ENCODE measurements at places on chromosomes 2 and 18.

DNA sequence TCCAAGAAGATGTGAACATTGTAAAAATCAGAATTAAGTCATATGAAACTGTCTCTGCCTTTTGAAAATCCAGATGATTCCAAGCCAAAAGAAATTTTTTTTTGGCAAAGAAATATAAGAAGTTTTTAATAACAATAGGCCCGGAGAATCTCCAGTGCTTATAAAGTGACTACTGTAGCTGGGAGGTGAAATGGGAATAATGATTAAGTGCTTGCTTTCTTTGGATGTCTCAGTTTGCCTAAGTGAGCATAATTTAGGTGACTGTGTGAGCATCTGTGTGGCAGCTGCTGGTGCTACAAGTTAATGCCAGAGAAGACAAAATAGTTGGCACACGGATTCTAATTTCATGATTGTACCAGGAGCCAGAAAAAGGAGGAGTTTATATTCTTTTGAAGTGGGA lies 185.0 kb downstream of the LTBP1 start:
- DNase-seq: no peak

DNA sequence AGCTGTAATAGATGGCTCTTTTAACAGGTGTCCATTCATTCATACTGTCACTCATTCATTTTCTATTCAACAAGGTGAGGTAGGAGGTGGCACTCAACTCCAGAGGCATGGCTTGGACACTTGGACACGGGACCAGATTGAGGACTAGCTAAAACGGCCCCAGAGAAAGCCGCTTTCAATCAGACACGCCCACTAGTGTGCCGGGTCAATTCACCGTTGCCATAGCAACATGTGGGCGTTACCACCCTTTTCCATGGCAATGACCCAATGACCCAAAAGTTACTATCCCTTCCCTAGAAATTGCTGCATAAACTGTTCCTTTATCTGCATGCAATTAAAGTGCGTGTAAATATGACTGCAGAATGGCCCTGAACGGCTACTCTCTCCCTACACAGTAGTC lies 49.2 kb upstream of the LGALSL start:
- peak; percentile 60 for DNase-seq

GRCh38 chr2:136016836-136017235 lies 31.4 kb upstream of the DARS1 start:
- DNase-seq: no peak

GRCh38 chr2:46339200-46339599 lies 42.0 kb downstream of the EPAS1 start:
- DNase-seq: no peak

DNA sequence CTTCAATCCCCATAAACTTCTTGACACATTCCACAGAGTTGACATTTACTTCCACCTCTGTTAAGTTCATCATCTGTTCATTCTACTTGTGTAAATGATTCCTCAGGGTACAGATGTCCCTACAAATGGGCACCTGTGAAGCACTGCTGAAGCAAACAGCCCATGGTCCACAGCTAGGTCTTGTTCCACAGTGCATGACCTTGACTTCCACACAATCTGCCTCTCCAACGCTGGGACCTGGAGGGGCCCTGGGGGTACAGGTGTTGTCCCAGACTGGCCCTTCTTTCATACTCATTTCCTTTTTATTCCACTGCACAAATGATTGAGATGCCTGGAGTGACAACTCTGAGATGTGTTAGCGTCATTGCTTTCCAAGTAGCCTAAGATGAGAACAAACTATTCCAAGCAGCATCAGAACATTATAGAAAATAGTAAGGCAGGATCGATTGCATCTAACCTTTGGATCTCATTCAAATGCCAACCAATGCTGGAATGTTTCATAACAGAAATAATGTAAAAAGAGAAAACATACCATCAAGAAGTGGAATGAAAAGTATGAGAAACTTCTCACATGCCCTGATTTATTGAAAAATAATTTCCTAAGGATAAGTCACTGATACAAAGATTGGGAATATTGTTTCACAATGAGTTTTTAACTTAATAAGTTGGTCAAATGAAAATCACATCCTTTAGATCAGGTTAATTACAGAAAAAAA lies 31.2 kb downstream of the PIEZO2 start:
- no peak for DNase-seq

DNA sequence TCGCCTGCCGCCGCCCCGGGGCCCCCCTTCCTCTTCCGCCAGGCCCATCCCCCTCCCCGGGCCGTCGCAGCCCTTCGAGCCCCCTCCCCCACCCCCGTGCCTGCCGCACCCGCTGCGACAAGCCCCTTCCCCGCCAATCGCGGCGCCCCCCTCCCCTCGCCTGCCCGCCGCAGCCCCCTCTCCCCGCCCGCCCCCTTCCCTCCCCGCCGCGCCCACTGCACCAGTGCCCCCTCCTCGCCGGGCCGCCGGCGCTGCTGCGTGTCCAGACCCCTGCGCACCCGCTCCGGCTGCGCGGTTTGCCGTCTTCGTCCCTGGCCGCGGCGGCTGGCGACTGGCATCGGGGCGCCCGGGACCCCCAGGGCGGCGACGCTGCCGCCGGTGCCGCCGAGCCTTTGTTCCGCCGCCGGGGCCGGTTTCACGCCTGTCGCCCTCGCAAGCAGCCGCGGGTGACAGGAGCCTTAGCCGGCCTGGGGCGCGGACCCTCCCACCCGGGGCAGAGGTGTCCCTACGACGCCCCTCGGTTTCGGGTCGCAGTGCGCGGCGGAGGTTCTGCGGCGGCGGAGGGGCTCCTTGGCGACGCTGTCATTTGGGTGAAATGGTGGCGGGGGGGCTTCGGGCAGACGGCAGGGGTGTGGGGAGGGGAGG lies 18.1 kb downstream of the GPC1 start:
- no peak for DNase-seq

- no peak for DNase-seq
Observed at GRCh38 chr2:8110716-8111115, 571.1 kb upstream of the ID2 start.

- DNase-seq: no peak
Observed at GRCh38 chr2:37583867-37584266, 87.6 kb downstream of the CDC42EP3 start.

GRCh38 chr18:50284255-50284885 lies 3.0 kb upstream of the MBD1 start:
- no peak for DNase-seq

GRCh38 chr2:191056228-191056627 lies 42.3 kb upstream of the STAT1 start:
- DNase-seq: no peak

DNA sequence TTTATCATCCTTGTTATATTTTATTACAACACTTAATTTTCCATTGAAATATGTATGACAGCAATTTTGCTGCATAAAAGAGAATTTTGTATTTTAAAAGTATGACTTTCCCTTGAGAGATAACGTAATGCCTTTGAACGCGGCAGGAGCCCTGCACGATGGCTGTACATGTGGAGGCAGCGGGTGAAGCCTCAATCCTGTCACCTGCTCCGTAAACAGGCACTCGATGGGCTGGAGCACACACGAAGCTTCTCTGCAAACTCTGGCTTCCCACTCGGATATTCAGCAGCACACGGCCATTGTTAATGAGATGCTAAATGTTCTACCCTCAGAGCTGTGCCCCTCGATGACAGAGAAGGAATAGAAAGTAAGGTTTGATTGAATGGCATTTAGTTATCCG lies 184.4 kb downstream of the RTP5 start:
- DNase-seq: peak; percentile 10
